ENCODE measurements at places on chromosomes 5 and 9.

DNA sequence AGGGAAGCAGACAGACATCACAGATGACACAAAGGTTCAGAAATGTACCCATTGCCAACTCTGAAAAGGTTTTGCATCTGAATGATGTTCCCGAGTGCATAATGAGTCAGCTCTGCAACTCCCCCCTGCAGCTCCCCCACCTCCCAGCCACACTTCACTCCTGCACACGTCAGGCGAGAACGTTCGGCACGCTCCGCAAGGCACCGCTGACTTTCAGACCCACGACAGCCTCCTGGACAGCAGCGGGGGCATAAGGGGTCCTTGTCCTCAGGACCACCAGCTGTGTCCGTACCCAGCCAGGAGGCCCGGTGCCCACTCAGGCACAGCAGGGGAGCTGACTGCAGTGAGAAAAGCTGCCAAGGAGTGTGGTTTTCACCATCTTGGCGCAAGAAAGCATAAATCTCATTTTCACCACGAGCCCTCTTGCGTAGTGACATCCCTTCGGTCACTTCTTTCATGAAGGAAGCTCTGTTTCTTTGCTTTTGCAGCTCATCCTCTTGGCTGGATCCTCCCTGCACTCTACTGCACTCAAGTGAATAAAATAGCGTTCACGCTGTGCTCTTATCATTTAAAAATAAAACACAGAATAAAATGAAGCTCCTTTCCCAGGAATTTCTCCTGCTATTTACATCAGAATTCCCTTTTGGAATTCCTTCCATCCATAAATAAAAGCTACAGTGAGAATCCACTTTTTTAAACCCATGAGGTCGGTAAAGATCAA, 9.9 kb downstream of the GFPT2 start:
- no peak for DNase-seq

GRCh38 chr5:168366116-168366515, 74.7 kb downstream of the WWC1 start:
- DNase-seq = no peak

DNA sequence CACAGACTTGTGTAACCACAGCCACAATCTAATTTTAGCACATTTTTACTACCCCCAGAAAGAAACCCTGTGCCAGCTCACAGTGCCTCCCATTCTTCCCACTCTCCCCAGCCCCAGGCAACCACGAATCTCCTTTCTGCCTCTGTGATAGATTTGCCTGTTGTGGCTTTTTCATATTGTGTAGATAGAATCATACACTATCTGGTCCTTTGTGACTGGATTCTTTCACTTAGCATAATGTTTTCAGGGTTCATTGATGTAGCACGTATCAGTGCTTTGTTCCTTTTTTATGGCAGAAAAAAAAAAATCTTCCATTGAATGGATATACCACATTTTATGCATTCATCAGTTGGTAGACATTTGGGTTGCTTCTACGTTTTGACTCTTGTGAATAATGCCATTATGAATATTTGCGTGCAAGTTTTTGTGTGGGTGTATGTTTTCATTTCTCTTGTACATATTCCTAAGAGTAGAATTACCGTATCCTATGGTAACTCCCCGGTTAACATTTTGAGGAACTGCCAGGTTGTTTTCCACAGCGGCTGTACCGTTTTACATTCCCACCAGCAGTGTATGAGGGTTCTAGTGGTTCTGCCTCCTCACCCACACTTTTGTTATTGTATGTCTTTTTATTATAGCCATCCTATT, 64.5 kb downstream of the RCL1 start:
- DNase-seq = no peak

DNA sequence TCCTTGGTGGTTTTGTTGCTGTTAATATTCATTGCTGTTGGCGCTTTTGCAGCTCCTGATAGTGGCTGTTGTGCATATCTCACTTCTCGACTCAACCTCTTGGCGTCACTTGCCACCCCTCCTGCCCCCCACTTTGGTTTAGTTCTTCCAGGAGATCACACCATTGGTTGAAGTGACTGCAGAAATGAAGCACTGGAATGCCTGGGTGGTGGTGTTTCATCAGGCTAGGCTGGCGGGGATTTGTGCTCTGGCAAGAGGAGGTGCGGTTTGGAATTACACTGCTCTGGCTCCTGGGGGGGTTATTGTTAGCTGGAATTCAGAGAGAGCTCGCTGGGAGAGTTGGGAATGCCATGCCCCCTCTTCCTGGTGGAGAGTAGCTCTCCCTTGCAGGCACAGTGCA, 11.5 kb downstream of the PRRC2B start:
- DNase-seq = no peak

DNA sequence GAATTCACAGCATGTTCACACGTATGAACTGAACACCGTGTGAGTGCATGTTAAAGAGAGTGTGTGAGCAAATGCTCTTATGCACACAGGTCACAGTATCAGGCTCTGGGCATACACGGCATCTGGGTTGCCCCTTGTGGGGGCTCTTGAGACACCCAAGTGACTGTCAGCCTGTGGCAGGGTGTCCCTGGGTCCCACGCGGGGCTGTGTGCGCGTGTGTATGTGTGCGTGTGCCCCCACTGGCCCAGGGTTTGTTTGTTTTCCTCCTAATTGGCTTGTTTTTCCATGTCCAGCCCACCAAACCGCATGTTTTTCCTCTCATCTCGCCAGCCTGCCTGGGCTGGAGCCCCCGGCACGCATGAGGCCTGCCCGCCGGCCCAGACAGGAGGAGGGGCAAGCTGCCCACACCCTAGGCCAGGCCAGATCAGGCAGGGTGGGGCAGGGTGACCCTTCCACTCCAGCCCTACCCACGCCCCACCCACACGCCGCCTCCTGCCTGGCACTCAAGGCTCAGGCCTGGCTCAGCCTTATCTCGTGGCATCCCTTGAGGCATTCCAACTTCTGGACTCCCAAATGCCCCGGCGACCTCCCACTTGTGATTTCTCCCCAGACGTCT, 28.8 kb downstream of the CNTFR start:
- no peak for DNase-seq

DNA sequence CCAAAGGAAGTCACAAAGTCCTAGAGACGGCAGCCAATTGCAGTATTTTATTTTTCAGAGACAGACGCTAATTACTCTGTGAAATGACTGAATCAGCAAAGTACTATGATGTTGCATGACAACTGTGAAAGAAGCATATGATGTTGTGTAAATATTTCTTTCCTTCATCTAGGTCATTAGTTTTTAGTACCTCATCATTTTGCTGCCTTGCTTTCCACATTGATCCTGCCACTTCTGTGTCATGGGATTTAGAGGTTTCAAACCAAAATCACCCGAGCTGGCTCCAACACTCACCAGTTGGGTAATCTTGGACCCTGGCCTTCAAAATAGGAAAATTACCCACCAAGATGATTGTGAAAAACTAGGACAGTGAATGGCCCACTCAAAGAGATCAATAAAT, 585.2 kb downstream of the ACTL7B start:
- DNase-seq = no peak

DNA sequence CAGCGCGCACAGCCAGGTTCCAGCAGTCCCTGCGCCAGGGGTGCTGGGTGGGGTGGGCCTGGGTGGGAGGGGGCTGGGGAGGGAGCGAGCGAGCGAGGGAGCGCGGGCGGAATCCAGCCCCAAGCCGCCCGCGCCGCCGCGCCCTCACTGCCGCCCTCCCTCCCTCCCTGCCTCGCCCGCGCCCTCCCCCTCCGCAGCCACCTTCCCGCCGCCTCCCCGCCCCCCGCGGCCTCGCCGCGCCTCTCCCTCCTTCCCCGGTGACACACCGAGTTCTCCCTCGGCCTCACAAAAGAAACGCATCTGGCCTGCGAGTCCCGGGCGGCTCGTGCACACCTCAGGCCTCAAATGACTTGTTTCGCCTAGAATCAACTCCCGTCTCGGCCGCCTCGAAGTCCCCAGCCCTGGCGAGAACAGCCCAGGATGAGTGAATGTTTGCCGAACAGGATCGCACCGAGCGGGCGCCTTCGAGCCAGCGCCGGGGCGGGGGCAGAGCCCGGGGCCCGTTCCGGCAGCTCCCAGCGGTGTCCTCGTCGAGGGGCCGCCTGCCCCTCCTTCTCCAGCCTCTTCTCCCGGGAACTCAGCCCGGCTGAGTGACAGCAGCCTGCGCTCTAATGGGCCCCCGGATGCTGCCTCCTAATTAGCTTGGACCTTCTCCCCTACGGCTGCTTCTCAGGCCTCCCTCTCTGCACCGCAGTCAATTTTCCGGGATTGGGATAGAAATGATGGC, 371 bp upstream of the PITX1 start:
- peak; percentile 26 for DNase-seq

GRCh38 chr9:8863886-8864544, 1064.4 kb upstream of the DMAC1 start:
- no peak for DNase-seq

GRCh38 chr5:145588113-145588512, 247.0 kb downstream of the PRELID2 start:
- no peak for DNase-seq

- no peak for DNase-seq
Measured at GRCh38 chr5:5523066-5523505, 100.6 kb downstream of the ICE1 start.

DNA sequence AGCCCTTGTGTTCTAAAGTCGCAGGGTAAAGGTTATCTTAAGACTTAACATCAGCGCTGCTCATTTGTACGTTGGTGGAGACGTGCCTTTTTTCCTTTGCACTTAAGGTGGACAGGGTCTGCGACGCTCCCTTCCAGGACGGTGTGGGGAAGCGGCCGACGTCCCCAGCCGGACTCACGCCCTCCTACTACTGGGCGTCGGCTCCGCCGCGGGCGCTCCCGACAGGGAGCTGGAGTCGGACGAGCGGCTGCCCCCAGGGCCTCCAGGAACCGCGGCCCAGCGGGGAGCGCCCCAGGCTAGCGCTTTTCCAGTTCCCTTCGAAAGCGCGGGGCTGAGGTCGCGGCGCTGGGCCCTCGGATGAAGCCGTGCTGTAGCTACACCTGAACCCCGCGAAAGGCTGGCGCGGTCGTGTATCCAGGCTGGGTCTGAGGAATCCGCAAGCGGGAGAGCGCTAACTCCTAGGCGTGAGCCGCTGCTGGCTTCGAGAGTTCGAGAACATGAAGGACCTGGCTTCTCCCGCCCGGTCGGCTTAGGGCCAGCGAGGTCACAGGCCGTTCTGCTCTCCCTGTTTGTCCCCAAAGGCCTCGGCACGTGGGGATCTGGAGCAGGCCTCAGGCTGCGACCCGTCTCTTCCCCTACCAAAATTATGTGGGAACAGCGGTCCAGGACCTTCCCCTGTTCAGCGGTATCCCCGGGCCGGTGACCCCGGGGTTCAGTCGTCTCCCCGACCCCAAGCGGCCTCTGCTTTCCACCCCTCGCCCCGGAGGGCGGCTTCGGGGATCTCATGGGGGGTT, 3.8 kb upstream of the DMRT3 start:
- DNase-seq = no peak

GRCh38 chr5:141757402-141757801, 75.4 kb upstream of the ARAP3 start:
- no peak for DNase-seq

- DNase-seq = no peak
Measured at GRCh38 chr9:113301548-113301947, 1.6 kb downstream of the RNF183 start.

- DNase-seq = no peak
Measured at GRCh38 chr5:7261049-7261448, 134.9 kb upstream of the ADCY2 start.
